ENCODE measurements at places on chromosomes 5 and 9. TPM values are rescaled to one million over a fixed set of nuclear protein-coding genes. Genes with fewer than 3 reads are reported as not detected.

ACSL6 gene
- total RNA-seq = 4.4 TPM

GPRIN1 gene
- total RNA-seq = 0.81 TPM

GPX8 gene
- 14.5 TPM for total RNA-seq

LCNL1 gene
- total RNA-seq = 6.4 TPM

ANKRD18B gene
- 1.1 TPM for total RNA-seq

SLC4A9 gene
- 0.21 TPM for total RNA-seq

IL3 gene
- total RNA-seq = not detected

DIPK1B gene
- total RNA-seq = 23.2 TPM

BRD9 gene
- total RNA-seq = 39.3 TPM

GNA14 gene
- 5.5 TPM for total RNA-seq

MUSK gene
- 2.8 TPM for total RNA-seq

KCTD16 gene
- total RNA-seq = 0.15 TPM

SPATA31A3 gene
- not detected for total RNA-seq

HAPLN1 gene
- 0.73 TPM for total RNA-seq

AFAP1L1 gene
- total RNA-seq = 38.6 TPM

PDE8B gene
- total RNA-seq = 20.8 TPM

ARL14EPL gene
- not detected for total RNA-seq

FAM13B gene
- 34.7 TPM for total RNA-seq

CDH18 gene
- not detected for total RNA-seq

CANX gene
- total RNA-seq = 446 TPM

RNF183 gene
- total RNA-seq = not detected

ABO gene
- total RNA-seq = 2.1 TPM

NOXA1 gene
- total RNA-seq = 5.3 TPM

ROR2 gene
- 18.0 TPM for total RNA-seq

FOXI1 gene
- not detected for total RNA-seq

SLC6A7 gene
- total RNA-seq = not detected

SNCAIP gene
- total RNA-seq = 3.2 TPM

TRIO gene
- total RNA-seq = 50.4 TPM

SUSD3 gene
- 2.4 TPM for total RNA-seq

FYB1 gene
- total RNA-seq = 13.4 TPM

GAS1 gene
- total RNA-seq = 33.5 TPM

PLAC8L1 gene
- total RNA-seq = 0.62 TPM

PLPP7 gene
- total RNA-seq = 108 TPM

ADAMTS6 gene
- total RNA-seq = 1.7 TPM
